NCI-H69 (cell line): ENCODE measurements at places on chromosomes 12 and 14.

DNA sequence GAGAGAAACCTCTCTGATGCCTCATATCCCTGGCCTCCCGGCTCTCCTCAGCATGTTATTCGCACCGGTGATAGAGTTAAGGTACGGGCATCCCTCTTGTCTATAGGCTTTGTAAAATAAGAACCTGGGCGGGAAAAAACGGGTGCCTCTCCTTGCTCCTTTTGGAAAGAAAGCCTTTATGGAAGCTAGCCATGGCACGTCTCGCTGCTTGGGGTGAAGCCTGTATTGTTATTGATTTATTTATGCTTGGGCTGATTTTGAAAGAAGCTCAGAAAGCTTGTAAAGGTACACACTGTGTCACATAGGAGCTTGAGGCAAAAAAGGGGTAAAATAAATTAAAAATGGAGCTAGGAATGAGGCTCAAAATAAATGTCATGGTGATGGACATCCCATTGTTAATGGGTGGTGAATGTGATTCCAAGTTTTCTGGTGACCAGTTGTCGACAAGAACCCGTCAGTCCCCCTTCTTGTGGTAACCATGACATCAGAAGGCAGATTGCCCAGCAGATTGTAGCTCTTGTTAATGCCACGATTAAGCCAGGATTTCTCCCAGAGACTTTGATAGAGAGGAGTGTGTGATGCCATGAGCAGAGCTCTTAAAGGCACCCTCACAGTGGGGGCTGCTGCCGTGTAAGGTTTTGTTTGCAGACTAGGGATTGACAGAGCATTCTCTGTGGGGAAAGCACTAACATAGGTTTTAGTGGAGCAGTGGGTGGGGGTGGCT lies 50.4 kb upstream of the ASPG start:
- DNase-seq, result peak; percentile 7

- no peak for DNase-seq
Measured at GRCh38 chr14:34013721-34014060, 62.8 kb upstream of the EGLN3 start.

DNA sequence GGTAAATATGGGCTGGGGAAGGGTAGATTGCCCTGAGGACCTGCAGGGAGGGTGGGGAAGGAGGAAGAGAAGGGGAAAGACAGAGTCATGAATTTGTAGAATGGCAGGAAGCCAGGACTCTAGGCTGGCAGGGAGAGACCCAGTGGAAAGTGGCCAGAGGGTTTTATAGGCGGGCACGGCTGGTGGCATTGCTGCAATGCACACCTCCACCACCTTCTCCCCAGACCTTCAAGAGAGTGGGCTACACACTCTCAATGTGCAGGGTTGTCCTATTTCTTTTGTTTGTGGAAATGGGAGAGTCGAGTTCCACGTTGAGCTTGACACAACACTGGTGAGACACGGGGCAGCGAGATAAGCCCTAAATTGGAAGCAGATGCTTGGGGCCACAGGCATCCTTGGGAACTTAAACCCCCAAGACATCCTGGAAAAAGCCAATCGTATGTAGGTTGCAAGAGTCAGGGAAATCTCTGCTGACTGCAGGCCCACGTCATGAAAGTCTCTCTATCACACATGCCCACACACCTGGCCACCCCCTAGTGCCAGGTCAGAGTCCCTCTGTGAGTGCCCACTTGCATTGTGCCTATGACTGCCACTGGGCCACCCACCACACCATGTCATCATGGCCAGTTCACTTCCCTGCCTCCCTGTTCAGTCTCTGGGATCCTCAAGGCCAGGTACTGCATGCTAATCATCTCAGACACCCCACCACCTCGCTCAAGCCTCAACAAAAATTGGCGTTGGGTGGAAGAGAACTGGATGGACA lies 38.0 kb upstream of the BDKRB2 start:
- no peak for DNase-seq

DNA sequence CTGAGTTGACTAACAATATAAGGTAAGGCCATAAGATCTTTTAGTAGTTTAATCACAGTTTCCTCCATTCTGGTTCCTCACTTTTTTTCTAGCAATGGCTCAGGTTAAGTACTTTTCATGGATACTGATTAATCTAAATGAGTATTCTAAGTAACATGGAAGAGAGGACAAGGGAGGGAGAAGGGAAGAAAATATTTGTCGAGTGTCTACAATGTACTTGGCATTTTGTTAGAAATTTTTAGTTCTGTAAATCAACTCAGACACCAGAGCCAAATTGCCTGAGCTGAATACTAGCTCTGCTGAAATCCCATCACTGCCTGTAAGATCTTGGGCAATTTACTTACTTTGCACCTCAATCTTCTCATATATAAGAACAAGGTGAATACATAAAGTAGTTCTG lies 20.2 kb downstream of the RERG start:
- DNase-seq, result no peak

DNA sequence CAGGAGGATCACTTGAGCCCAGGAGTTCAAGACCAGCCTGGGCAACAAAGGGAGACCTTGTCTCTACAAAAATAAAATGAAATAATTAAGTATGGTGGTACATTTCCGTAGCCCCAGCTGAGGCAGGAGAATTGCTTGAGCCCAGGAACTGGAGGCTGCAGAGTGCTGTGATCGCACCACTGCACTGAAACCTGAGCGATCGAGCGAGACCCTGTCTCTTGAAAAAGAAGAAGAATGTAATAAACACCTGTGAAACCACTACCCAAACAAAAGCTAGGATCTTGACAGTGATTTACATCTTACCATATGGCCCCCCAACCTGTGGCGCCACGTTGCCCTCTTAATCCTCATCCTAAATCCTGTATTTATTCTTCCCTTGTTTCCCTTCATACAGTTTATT lies 5.7 kb upstream of the DTX1 start:
- peak; percentile 10 for DNase-seq

GRCh38 chr14:90275458-90275814 lies 19.1 kb downstream of the PSMC1 start:
- DNase-seq, result no peak

DNA sequence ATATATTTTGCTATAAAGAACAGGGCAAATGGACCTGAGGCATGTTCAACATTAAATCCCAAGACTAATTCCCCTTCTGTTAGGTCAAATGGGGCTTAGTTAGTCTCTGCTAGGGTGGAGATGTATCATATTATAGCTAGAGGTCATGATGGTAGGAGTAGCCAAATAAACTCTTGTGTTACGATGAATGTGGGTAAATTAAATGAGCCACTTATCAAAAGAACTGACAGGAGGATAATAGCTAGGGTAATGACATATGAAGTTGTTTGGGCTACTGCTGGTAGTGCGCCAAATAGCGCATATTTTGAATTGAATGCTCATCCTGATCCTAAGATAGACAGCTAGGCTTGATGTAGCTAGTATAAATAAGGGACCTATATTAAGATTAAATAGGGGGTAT lies 445.0 kb downstream of the GXYLT1 start:
- peak; percentile 91 for DNase-seq

DNA sequence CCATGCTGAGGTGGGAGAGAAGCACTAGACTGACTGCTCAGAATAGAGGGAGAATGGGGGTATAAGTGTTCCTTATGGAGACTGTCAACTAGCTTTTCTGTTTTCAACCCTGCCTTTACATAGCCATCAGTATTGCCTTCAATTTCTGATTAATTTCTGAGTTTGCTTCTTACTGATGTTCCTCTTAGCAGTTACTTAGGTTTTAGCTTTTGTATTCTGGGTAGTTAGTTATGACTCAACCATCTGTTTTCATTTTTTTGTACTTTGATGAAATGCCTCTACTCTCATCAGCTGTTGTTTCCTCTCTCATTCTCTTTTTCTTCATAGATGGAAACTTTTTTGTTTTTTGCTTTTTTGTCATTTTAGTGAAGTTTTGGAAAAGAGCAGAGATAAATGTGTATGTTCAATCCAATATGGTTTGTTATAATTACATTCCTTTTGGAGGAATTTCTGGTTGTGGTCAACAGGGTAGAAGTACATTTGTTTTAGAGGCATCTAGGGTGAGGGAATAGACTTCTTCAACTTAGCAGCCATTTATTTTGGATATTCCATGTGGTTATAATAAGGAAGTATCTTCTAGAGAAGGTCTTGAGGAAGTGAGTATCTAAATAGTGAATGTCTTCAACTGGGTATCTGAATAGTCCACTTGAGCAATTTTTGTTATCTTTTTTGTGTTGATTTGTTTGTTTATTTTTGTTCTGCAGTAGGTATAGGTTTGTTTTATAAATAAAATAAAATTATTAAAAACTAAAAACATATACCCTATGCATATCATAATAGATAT lies 29.6 kb downstream of the PMCH start:
- no peak for DNase-seq

- peak; percentile 77 for DNase-seq
Measured at GRCh38 chr14:20530771-20531571, 25.6 kb downstream of the RNASE10 start.

DNA sequence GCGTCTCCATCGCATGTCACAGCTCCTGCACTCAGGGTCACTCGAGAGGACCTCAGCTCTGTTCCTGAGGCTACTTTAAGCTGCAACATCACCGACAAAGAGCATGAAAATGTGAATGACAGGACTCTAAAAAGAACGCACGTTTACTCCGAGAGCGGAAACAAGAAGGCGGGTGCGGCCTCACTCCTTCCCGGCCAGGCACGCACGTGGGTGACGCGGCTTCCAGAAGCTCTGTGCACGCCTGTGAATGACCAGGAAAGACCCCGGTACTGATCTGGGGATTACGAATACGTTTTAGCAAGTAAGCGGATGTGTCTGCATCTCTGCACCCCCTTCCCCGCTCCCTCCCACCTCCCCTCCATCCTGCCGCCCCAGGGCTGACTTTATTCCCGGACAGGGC lies 15.2 kb upstream of the GALNT9 start:
- no peak for DNase-seq

DNA sequence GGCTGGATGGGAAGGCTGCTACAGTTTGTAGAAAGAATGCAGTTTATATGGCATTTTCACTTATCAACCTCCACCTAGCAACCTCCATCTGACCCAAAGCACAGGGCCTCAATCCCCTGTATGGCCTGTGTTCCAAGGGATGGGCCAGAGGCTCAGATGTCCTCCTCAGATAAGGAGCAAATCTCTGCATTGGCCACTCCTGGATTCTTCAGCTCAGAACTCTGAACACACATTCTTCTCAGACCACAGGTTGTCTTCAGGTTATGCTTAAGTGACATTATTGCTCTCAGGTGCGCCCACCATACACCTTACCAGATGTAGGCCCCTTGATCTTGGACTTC lies 47.9 kb upstream of the JDP2 start:
- no peak for DNase-seq

- DNase-seq, result peak; percentile 58
Measured at GRCh38 chr12:119178544-119179334, at the start of gene HSPB8. Gene HSPB8 (plus strand): TSS chr12:119178931. CDS start chr12:119179313, 382 bp downstream.

DNA sequence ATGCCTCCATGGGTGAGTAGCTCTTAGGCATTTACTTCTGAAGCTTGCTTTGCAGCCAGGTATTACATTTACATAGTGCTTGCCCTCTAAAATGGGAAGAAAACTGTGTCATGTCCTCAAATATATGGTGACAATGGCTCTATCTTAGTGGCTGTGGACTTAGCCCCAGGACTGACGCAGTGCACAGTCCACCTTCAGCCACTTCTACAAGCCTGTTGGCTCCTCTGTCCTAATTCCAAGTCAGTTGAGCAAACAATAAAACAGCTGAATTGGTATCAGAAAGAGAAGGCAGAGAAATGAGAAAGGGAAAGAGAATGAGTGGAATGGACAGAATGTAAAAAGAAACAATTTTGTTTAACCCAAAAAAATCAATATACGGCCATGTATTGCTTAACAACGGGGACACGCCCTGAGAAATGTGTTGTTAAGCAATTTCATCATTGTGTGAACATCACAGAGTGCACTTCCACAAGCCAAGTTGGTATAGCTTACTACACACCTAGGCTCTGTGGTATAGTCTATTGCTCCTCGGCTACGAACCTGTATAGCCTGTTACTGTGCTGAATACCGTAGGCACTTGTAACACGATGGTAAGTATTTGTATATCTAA lies 93.5 kb downstream of the GRIN2B start:
- DNase-seq, result no peak

DNA sequence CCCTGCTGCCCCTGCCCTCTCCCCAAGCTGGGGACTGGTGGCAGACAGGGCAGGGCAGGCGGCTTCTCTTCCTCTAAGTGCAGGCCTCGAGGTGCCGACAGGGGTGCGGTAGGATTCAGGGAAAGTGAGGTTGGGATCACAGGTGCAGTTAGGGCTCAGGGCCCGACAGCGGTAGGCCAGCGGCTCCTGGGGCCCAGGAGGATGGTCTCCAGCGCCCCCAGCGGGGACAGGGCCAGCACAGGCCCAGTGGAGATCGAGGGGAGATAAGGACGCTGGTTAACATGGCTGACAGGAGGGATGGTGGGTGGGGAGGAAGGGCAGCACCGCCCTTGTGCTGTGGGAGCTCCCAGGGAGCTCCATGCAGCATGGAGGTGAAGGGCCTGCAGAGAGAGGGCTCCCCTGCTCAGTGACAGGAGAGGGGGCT lies 935 bp upstream of the CRIP1 start:
- DNase-seq, result peak; percentile 52

DNA sequence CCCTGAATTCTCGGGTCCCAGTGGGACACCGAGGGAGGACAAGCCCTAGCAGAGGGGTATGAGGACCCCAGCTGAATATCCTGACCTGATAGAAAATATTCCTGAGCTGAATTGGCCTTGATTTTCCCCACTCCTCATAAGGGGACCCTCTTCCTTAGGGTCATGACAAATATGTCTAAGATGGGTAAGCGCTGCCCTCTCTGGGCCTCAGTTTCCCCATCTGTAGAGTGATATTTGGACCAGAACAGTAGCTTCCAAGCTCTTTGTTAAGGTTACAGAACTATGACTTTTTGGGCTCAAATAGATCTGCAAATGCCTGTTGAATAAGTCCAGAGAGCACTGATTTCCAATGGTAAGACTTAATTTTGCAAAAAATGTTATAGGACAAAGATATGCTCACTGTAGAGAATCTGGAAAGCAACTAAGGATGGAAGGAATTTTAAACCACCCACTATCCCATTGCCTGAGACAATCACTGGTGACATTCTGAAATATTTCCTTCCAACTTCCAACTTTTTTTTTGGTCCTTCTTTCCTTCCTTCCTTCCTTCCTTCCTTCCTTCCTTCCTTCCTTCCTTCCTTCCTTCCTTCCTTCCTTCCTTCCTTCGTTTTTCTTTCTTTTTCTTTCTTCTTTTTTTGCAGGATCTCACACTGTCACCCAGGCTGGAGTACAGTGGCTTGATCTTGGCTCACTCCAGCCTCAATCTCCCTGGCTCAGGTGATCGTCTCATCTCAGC lies 32.0 kb downstream of the MYL2 start:
- DNase-seq, result no peak

GRCh38 chr12:84356224-84356623 lies 556.4 kb downstream of the SLC6A15 start:
- DNase-seq, result no peak

DNA sequence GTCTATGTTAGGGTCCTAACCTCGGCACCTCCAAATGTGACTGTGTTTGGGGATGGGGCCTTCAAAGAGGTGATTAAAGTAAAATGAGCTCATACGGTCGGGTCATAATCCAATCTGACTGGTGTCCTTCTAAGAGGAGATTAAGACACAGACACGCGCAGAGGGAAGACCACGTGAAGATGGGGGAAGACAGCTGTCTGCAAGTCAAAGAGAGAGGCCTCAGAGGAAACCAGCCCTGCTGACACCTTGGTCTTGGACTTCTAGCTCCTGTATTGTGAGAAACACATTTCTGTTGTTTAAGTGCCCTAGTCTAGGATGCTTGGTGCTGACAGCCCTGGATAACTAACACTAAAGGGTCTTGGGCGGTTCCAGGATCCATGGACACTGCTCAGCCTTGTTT lies 109.6 kb downstream of the DICER1 start:
- DNase-seq, result no peak
